Effector memory CD4-positive, alpha-beta T cell (primary cell): ENCODE measurements at places on chromosomes 13 and 19.

GRCh38 chr19:17471410-17472125 lies 1.2 kb downstream of the SLC27A1 start:
- H3K4me1 ChIP-seq = peaks cover 15% of the 10 kb centered on the region
- no peak overlapping the region for H3K27ac ChIP-seq
- H3K27me3 ChIP-seq = no peaks in the 10 kb centered on the region
- H3K36me3 ChIP-seq = no peaks in the 10 kb centered on the region
- no peak overlapping the region for H3K4me3 ChIP-seq
- DNase-seq = no peak

GRCh38 chr19:47540748-47541147 lies 25.9 kb upstream of the NAPA start:
- no peaks in the 10 kb centered on the region for H3K36me3 ChIP-seq
- H3K4me1 ChIP-seq = peaks cover 10% of the 10 kb centered on the region
- no peak for DNase-seq
- no peak overlapping the region for H3K4me3 ChIP-seq
- H3K27ac ChIP-seq = no peak overlapping the region
- peaks cover 11% of the 10 kb centered on the region for H3K27me3 ChIP-seq

- DNase-seq = no peak
- H3K27me3 ChIP-seq = no peaks in the 10 kb centered on the region
- H3K4me3 ChIP-seq = no peak overlapping the region
- no peaks in the 10 kb centered on the region for H3K36me3 ChIP-seq
Observed at GRCh38 chr13:105097521-105097920, 1437.9 kb downstream of the EFNB2 start.

- H3K4me3 ChIP-seq = no peak overlapping the region
- no peak for DNase-seq
- no peaks in the 10 kb centered on the region for H3K4me1 ChIP-seq
- no peaks in the 10 kb centered on the region for H3K27me3 ChIP-seq
Observed at GRCh38 chr13:67131393-67131792, 98.7 kb downstream of the PCDH9 start.

GRCh38 chr13:25375727-25376358 lies 4.1 kb downstream of the ATP8A2 start:
- peaks cover 5% of the 10 kb centered on the region for H3K27me3 ChIP-seq
- no peaks in the 10 kb centered on the region for H3K36me3 ChIP-seq
- H3K4me1 ChIP-seq = peaks cover 6% of the 10 kb centered on the region
- no peak overlapping the region for H3K4me3 ChIP-seq
- H3K27ac ChIP-seq = no peak overlapping the region

DNA sequence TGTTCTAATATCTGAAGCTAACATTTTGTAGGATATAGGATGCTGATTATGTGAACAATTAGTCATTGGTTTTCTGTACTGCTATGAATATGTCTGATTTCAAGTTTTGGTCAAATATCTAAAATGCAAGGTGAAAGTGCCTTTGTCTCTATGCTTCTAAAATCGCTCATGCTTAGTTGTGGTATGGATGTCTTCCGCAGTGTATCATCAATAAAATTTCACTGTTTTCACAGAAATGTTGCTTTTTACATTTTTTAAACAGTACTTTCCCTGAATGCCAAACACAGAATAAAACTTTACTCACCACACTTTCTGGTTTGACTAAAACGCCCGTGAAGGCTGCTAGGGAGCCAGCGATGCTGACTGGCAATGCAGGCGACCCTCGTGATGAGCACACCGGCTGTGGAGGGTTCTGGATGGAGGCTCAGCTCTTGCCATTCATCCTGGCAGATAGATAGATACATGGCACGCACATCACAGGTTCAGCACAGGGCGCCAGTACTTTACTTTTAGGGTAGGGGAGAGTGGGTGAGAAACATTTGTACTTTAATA lies 40.1 kb downstream of the SLC7A9 start:
- H3K36me3 ChIP-seq = no peaks in the 10 kb centered on the region
- H3K4me3 ChIP-seq = no peak overlapping the region
- no peaks in the 10 kb centered on the region for H3K4me1 ChIP-seq

DNA sequence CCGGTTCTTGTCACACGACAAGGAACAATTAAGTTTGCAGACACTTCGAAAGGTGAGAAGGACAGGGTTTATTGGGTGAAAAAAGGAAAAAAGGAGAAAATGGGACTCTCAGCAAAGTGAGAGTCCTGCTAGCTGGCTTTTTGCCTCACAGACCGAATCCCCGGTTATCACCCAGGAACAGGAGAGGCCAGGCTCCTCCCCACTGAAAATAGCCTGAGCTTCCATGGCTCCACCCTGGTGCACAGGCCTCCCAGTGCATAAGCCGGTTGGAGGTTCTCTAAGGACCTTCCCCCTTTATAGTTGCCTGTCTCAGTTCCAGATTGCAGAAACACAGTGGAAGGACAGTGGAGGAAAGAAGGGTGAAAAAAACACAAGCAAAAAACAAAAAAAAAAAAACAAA lies 571.7 kb downstream of the KCTD12 start:
- H3K27ac ChIP-seq = no peak overlapping the region
- H3K36me3 ChIP-seq = no peaks in the 10 kb centered on the region
- H3K27me3 ChIP-seq = no peaks in the 10 kb centered on the region
- no peak for DNase-seq

DNA sequence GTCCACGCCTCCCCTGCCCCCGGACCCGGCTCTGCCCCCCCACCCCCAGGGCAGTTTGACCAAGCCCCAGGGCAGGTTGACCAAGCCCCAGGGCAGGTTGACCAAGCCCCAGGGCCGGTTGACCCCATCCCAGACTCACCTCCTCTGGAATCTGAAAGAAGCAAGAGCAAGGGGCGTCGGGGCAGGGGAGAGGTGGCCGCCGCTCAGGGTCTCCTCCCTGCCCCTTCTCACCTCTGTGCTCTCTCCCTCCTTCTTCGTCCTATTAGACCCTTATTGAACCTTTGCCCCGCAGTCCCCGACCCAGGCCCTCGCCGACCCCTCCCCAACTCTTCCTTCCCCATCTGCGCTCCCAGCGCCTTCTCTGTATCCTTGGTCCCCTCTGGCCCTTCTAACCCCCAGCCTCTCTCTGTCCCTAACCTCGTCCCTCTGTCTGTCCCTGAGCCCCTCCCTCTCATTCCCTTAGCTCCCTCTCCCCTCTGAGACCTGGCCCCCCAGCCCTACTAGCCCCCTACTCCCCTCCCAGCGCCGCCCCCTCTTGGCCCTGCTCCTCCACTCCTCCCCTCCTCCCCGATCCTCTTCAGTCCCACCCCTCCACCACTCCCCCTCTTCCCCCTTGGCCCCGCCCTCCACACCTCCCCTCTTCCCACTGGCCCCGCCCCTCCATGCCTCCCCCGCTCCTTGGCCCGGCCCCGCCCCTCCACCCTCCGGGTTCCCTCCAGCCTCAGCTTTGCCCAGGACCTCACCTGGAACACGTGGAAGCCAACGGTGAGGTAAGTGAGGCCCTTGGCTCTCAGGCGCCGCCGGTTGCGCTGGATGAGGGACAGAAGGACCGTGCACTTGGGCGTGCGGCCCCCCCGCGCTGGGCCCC lies 7.6 kb downstream of the CAPN12 start:
- no peaks in the 10 kb centered on the region for H3K27me3 ChIP-seq
- H3K36me3 ChIP-seq = no peaks in the 10 kb centered on the region
- peak overlapping the region; percentile 40 for H3K4me3 ChIP-seq
- H3K27ac ChIP-seq = no peak overlapping the region

DNA sequence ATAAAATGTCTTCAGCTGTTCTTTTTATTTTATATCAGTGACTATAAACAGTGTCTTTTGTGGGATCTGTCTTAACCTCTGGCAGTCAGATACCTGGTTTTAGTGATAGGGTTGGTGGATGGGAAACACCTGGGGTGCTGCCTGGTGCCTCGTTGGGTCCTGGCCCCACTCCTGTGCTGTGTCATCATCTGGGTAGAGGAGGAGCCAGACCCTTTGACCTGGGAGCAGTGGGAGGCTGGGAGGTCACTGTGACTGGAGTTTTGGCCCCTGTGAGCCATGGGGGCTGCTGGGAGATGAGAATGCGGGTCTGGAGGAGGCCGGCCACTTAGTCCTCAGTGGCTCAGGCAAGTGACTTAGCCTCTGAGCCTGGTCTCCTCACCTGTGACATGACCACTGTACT lies 29.4 kb downstream of the TDRD12 start:
- DNase-seq = no peak
- no peak overlapping the region for H3K4me3 ChIP-seq
- no peaks in the 10 kb centered on the region for H3K27me3 ChIP-seq
- H3K4me1 ChIP-seq = peaks cover 12% of the 10 kb centered on the region
- no peaks in the 10 kb centered on the region for H3K36me3 ChIP-seq

GRCh38 chr13:60351326-60351725 lies 45.7 kb upstream of the TDRD3 start:
- no peak overlapping the region for H3K27ac ChIP-seq
- no peak for DNase-seq
- H3K4me3 ChIP-seq = no peak overlapping the region
- no peaks in the 10 kb centered on the region for H3K36me3 ChIP-seq

- H3K4me1 ChIP-seq = no peaks in the 10 kb centered on the region
- no peak overlapping the region for H3K4me3 ChIP-seq
- H3K36me3 ChIP-seq = no peaks in the 10 kb centered on the region
- H3K27ac ChIP-seq = no peak overlapping the region
- H3K27me3 ChIP-seq = no peaks in the 10 kb centered on the region
Observed at GRCh38 chr13:29799041-29799440, 51.4 kb downstream of the UBL3 start.

DNA sequence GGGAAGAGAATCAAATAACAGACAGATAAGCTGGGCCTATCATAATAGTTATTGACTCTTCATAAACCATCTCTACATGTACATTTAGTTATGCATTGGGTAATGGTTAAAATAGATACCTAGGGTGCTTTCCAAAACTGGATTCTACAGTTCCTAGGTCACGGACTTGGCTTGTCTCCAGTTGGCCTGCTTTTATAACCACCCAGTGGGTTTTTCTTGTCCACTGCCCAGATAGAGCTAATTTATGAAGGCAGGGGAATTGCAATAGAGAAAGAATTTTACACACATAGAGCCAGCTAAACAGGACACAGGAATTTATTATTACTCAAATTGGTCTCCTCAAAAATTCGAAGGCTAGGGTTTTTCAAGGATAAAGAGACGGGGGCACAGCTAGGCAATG lies 97.3 kb downstream of the FAM216B start:
- H3K27me3 ChIP-seq = no peaks in the 10 kb centered on the region
- H3K4me3 ChIP-seq = no peak overlapping the region
- H3K36me3 ChIP-seq = no peaks in the 10 kb centered on the region
- no peaks in the 10 kb centered on the region for H3K4me1 ChIP-seq

- H3K4me1 ChIP-seq = no peaks in the 10 kb centered on the region
- H3K36me3 ChIP-seq = no peaks in the 10 kb centered on the region
- H3K27me3 ChIP-seq = no peaks in the 10 kb centered on the region
- no peak overlapping the region for H3K27ac ChIP-seq
Observed at GRCh38 chr19:3563709-3564524, 6.5 kb upstream of the MFSD12 start.

DNA sequence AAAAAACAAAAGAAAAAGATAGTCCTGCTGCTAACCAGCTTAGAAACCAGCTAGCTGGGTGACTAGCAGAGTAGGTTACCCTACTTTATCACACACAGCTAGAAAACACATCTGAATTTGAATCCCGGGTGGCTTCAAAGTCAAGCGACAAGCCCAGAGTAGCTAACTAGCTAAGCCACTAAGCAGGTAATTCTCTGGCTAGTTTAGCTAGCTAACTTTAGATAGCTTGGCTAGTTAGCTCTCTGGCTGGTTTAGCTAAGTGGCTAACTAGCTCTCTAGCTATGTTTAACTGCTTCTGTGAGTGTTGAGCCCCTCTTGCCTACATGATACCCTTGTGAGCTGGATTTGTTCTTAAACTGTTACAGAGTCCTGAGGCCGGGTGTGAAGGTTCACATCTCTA lies 12.4 kb downstream of the MYH14 start:
- H3K4me1 ChIP-seq = no peaks in the 10 kb centered on the region
- H3K4me3 ChIP-seq = no peak overlapping the region
- H3K36me3 ChIP-seq = no peaks in the 10 kb centered on the region
- H3K27ac ChIP-seq = no peak overlapping the region
- no peaks in the 10 kb centered on the region for H3K27me3 ChIP-seq

- H3K27me3 ChIP-seq = no peaks in the 10 kb centered on the region
- peak overlapping the region; percentile 20 for H3K27ac ChIP-seq
- peaks cover 4% of the 10 kb centered on the region for H3K4me1 ChIP-seq
- no peak for DNase-seq
Observed at GRCh38 chr19:29697523-29698261, 17.4 kb downstream of the C19orf12 start.

- no peak overlapping the region for H3K4me3 ChIP-seq
- H3K27me3 ChIP-seq = no peaks in the 10 kb centered on the region
- peaks cover 65% of the 10 kb centered on the region for H3K36me3 ChIP-seq
- no peaks in the 10 kb centered on the region for H3K4me1 ChIP-seq
- no peak overlapping the region for H3K27ac ChIP-seq
Observed at GRCh38 chr13:24450530-24450929, 62.0 kb downstream of the PARP4 start.

GRCh38 chr19:21612403-21612872 lies 107.0 kb downstream of the ZNF429 start:
- no peaks in the 10 kb centered on the region for H3K36me3 ChIP-seq
- no peaks in the 10 kb centered on the region for H3K27me3 ChIP-seq
- H3K4me3 ChIP-seq = no peak overlapping the region
- H3K27ac ChIP-seq = no peak overlapping the region

GRCh38 chr13:70253411-70253810 lies 145.2 kb upstream of the KLHL1 start:
- no peaks in the 10 kb centered on the region for H3K36me3 ChIP-seq

DNA sequence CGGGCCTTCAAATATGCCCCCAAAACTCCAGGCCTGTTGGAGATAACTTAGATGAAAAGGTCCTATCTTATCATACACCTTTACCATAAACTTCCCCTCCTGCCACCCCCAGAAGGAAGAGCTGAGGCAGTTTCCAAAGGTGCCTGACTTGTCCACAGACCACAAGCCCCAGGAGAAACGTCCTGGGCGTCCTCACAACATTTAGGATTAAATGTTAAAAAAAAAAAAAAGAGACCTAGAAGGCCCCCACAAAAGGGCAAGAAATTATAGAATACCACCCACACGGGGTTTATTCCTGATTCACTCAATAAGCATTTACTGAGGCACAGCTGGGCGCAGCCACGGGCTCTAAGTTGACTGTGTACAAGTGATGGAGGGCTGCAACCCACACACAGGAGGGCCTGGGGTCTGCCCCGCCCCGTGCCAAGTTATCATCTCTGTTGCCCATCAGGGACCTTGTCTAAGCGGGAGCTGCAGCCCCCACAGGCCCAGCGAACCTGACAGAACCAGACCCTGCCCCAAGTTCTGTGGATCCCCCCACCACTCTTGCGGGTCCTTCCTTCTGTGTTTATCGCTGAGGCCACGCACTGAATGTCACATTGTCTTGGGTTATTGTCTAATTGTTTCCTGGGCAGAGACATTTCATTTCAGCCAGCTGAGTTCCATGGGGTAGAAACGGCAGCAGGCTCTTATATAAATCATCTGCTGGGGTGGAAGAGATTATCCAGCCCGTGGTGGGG lies 83.0 kb upstream of the TM9SF2 start:
- DNase-seq = no peak
- H3K27ac ChIP-seq = no peak overlapping the region
- peaks cover 13% of the 10 kb centered on the region for H3K4me1 ChIP-seq
- H3K4me3 ChIP-seq = no peak overlapping the region
- H3K27me3 ChIP-seq = no peaks in the 10 kb centered on the region

GRCh38 chr19:54682306-54682856 lies 19.6 kb downstream of the LILRB4 start:
- no peak overlapping the region for H3K27ac ChIP-seq

- H3K27me3 ChIP-seq = peaks cover 4% of the 10 kb centered on the region
- H3K27ac ChIP-seq = no peak overlapping the region
- DNase-seq = peak; percentile 36
- no peaks in the 10 kb centered on the region for H3K36me3 ChIP-seq
- H3K4me3 ChIP-seq = no peak overlapping the region
- peaks cover 6% of the 10 kb centered on the region for H3K4me1 ChIP-seq
Observed at GRCh38 chr19:47013041-47013517, 6.6 kb upstream of the NPAS1 start.
